ENCODE measurements at places on chromosomes 4 and X.

DNA sequence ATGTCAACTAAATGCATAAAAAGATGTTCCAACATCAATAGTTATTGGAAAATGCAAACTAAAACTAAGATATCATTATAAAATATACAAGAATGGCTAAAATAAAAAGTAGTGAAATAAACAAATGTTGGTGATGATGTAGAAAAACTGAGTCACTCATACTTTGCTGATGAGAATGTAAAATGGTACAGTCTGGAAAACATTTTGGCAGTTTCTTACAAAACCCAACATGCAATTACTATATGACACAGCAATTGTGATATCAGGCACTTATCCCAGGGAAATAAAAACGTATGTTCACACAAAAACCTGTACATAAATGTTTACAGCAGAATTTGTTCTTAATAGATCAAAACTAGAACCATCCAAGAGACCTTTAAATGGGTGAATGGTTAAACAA, 182.6 kb downstream of the RTL9 start:
- DNase-seq, result no peak

- DNase-seq, result peak; percentile 73
Observed at GRCh38 chr4:185183622-185184281, 20.0 kb downstream of the CFAP97 start.

GRCh38 chr4:22052076-22052475, 103.5 kb upstream of the KCNIP4 start:
- DNase-seq, result no peak

DNA sequence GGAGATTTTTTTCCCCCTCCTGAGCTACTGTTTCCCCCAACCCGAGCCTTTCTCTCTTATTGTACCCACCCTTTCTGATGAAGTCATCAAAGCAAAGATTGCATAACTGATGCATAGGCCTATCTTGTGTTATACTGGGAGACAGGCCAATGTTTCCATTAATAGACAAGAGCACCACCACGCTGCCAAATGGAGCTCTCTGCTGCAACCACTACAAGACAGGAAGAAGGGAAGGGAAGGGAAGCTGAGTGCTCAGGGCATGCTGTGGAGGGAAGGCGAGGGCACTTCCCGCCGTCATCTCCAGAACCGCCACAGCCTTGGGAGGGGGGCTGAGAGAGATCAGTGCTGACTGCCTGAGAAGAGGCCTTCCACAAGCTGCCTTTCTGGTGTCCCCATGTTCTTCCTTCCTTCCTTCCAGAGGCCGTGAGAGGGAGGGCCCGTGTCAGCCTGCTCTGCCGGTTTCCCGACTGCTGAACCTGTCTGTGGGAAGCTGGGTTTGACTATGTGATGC, 75.0 kb downstream of the MGST2 start:
- no peak for DNase-seq

DNA sequence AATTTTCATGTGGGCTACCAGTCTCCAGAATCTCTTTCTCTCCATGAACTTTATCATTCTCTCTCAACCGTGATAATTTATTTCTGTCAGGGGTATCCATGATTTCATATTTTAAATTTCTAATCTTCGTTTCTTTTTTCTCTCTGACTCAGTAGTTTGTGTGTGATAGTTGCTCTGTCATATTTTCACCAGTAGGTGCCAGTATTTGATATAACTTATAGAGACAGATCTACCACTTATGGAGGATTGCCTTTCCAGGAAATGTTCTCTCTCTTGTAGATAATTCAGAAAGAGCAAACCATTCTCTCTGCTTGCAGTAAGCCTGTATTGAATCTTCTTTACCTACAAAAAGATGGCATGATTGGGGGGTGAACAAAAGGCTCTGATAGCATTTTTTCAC, 79.3 kb upstream of the DYNLT3 start:
- DNase-seq, result no peak

DNA sequence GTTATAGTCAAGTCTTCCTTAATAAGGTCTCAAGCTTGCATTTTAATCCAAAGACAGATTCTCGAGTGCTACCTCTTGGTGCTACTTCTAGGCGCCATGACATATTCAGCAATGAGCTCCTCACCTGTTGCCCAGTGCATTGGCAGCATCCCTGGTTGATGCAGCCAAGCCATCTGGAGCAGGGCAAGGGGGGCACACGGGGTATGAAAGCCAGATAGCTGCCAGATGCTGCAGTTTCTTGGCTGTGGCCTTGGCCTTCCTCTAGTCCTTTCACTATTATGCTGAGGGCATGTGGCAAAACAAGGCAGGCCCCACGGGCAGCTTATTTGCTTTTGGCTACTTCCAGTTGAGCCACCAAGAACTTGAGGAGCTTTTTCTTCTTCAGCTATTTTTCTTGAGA, 168.6 kb upstream of the PGRMC2 start:
- no peak for DNase-seq

DNA sequence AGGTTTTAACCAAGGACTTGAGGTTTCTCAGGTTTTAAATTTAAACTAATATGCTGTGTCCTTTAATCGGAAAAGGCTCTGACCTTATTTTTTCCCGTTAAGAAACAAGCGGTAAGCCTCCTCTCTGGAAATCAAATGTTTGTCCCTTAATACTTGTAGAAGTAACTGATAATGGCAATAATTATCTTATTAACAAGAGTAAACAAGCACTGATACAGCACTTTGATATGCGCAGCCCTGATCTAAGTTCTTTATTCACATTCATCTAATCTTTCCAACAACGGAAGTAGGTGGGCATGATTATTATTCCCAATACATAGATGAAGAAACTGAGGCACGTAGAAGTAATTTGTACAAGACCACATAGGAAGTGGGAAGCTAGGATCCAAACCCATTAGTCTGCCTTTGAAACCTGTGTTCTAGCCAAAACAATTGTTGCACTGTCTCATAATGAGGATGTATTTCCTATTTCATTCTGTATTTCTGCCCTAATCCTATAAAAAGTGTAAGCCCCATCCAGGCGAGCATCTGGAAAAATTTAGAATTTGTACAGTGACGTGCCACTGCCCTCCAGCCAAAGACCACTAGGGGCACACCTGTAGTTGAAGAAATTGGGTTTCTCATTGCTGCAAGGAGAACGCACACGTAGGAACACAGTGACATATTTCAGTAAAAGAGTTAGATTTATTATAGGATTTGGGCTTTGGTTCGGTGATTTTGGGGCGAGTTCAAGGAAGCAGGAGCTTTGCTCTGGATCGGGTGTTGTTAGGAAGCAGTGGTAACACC, 606 bp downstream of the CXorf58 start:
- no peak for DNase-seq

GRCh38 chr4:121375262-121375661, 5.6 kb downstream of the QRFPR start:
- no peak for DNase-seq

DNA sequence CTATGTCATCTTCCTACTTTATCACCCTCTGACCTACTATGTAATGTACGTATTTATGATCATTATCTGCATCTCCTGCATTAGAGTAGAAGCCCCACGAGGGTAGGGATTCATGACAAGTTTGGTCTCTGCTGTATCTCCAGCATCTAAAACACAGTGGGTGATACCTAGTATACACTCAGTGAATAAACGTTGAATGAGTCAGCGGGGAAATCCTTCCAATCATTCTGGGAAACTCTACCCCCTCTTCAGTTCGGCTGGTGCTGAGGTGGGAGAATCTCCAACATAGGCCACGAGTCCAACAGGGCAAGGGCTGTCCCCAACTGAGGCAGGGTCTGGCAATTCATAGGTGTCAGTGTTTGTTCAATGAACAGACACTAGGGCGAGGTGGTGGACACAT, 74.4 kb upstream of the EFNB1 start:
- no peak for DNase-seq

GRCh38 chrX:41473936-41474725, 27.0 kb downstream of the NYX start:
- DNase-seq, result no peak

GRCh38 chr4:7811536-7812191, 128.0 kb downstream of the AFAP1 start:
- no peak for DNase-seq

DNA sequence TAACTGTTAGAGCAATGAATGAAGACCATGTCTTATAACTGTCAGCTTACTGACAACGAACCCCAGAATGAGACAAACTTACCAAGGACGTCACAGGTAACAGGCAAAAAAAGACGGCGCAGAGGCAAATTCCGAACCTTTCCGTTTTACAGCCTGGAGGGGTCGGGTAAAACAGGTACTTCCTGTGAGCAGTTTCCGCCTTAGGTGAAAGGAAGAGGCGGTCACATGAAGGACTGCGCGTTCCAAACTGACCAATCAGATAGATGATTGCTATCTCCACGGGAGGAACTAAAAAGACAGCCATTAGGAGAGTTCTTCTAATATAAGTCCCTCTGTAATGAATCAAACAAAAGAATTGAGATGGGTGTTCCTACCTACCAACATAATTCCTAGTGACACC, at the start of gene COX7B2:
COX7B2 (minus strand) TSS at position 168 of the 400 bp plus-strand sequence. CDS start 174,053 bp downstream, outside the sequence.
- DNase-seq, result no peak

DNA sequence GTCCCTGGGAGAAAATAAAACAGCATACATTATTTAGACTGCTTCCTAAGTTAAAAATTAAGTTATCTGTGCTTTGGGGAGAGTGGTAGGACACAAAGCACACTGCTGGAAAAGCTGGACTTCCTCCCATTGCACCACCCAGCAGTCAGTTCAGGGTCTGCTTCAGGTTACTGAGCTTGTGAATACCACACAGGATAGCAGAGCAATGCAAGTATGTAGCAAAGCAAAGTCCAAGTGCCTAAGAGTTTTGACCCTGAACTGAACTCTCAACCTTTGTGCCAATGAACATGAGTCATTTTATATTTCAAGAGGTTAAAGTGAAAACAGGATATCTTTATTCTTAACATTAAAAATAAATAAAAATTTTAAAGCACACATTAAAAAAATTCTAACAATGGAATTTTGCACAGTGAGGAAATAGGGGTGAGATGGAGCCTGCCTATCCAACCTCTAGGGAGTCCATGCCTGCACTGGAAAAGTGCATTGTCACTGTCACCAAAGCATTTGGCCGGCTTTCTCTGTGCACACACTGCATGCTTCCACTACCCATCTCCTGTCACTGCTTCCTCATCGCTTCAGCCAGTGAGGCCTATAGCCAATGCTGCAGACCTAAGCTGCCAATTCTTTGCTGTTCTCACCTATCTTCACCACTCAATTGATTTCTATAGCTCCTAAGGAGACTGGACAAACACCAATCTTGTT, 50.9 kb downstream of the ABCG2 start:
- DNase-seq, result no peak

DNA sequence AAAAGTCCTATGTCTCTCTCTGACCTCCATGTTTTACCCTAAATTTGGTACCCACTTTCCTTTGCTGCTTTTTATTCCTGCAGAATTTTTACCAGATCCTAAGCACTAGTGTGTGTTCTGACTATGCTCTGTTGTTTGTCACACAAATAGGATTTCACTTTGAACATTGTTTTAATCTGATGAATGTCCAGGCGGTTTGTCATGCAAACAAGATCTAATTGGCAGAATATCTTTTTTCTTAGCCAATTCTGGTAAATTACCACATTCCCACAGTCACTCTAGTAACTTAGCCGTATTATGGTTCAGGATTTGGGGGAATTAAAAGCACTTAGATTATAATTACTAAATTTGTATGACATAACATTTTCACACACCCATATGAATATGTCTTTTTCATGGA, 557.2 kb upstream of the BOD1L1 start:
- DNase-seq, result no peak

GRCh38 chrX:49276671-49277534, 7.3 kb downstream of the PPP1R3F start:
- DNase-seq, result no peak

GRCh38 chr4:164252286-164252685, 501.6 kb upstream of the SMIM31 start:
- DNase-seq, result no peak

DNA sequence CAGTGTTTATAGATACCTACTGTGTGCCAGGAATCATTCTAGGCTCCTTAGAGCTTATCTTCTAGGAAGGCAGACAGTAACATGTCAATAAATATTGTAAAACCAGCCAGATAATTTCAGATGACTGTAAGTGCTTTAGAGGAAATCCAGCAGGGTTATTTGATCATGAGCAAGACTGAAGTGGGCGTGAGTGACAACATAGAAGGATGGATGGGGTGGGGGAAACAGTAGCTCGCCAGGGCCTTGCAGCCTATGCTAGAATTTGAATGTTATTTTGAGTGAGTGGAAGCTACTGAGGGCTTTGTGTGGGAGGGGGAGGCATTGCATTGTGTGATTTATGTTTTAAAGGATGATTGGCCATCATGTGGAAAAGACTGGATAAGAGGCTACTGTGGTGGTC, 6.7 kb downstream of the SRD5A3 start:
- DNase-seq, result no peak

- no peak for DNase-seq
Observed at GRCh38 chr4:176778063-176778462, 14.7 kb downstream of the VEGFC start.

GRCh38 chrX:154376774-154377173, 2.3 kb upstream of the EMD start:
- no peak for DNase-seq

DNA sequence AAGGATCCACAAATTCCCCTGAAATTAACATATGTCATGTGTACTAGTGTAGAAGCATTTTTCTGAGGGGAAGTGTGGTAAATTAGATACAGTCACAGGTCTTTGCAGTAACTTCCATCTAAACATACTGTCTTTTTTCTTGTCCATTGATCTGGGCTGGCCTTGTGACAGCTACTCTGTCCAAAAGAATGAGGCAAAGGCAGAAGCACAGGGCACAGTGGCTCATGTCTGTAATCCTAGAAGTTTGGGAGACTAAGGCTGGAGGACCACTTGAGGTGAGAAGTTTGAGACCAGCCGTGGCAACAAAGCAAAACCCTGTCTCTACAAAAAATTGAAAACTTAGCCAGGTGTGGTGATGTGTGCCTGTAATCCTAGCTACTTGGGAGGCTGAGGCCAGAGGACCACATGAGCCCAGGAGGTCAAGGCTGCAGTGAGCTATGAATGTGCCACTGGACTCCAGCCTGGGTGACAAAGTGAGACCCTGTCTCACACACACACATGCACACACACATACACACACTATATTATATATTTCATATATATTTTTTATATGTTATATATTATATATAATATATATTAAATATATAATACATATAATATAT, 47.6 kb downstream of the HAND2 start:
- DNase-seq, result no peak

- no peak for DNase-seq
Observed at GRCh38 chr4:88672987-88673386, 24.6 kb downstream of the NAP1L5 start.

DNA sequence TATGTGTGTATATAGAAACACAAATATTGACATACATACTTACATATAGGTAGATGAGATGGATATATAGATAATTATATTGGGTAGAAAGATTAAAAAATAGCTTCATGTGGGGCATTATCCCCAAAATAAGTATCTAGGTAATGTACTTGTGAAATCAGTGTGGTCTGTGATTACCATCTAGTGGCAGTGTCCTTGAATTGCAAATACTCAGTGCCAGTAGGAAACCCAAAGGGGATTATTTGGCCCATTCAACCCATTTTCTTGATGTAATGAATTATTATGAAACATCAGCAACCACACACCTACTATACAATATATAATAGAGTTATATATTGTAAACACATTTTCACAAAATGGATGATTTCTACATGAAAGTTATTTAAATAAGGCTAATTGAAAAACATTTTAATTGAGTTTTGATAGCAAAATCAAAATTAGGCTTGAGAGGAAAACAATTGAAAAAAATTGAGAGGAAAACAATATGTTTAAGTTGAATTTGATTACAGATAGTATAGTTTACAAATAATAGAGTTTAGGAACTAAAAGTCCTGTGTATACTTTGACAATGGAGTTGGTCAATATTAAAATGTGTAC, 389.4 kb downstream of the GALNTL6 start:
- no peak for DNase-seq

Data from left renal pelvis (tissue), 4 donors.